Iris pigment epithelial cell (primary cell): ENCODE measurements at places on chromosomes 12 and 14.

- peak; percentile 74 for DNase-seq
Measured at GRCh38 chr14:94009767-94010166, 12.7 kb downstream of the CCDC197 start.

GRCh38 chr14:57029620-57030253 is 219.5 kb upstream of the OTX2 start:
- no peak for DNase-seq

GRCh38 chr14:42792166-42792565 is 1185.5 kb downstream of the LRFN5 start:
- DNase-seq, result no peak

DNA sequence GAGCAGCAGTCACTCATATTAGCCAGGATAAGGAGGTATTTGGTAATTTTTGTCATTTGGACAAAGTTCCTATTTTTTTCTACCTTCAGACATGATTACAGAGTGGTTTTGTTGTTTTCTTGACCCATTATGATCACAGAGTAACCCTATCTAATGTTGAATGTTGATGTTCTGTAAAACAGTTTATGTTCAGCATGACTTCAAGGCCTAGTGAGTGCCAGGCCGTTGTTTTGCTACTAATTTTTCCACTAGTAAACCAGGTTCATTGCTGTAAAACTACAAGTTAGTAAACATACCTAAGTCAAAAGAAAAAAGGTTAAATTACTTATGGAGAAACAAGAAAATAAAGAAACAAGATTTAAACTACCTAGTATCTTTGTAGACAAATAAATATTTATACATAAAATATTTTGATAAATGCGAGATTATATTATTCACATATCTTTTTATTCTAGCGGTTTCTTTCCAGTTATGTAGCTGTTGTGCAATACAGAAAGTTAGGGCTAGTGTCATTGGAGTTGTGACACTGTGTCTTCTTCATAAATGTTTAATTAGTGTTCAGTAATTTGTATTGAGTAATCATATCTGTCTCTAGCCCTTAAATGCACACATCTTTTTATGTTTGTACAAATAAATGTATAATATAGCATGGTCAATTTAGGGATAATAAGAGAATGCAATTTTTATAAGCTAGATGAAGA is 16.5 kb downstream of the ETNK1 start:
- DNase-seq, result no peak

- DNase-seq, result peak; percentile 26
Measured at GRCh38 chr12:60123557-60123956, 527.7 kb downstream of the SLC16A7 start.

DNA sequence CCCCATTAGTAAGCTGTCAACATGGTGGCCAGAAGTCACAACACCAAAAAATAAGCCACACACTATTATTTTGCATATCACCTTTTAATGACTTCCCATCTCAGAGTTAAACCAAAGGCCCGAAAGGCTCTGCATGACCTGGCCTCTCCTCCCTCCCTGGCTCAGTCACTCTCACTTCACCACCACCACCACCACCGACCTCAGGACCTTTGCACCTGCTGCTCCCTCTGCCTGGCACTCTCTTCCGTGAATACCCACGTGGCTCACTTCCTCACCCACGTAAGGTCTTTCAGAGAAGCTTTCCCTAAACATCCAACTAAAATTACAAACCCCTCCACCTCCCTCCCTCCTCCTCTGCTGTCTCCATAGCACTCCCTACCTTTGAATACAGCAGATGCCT is 134.3 kb downstream of the RIMBP2 start:
- DNase-seq, result no peak

GRCh38 chr14:89432226-89432625 is 15.2 kb upstream of the FOXN3 start:
- DNase-seq, result no peak

DNA sequence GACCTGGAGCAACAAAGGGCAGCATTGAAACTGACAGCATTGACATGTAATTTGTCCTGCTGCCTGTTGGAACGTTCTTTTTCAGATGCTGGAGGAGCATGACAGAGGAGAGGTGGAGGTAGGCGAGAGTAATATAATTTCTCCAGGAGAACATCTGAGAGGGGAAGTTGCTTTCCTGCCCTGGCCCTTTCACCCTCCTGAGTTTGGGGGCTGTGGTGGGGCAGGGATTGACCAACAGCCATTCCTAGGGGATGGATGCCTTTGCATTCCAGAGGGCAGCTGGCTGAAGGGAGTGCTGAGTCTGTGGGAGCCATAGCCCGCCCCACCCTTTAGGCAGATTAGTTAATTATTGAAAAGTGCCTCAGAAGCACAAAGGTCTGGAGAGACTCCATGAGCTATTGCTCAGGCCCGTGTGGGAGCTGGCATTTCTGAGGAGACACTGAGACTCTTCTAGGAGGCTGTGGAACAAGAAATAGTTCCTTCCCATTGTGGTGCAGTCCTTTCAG is 73.5 kb downstream of the ARF6 start:
- no peak for DNase-seq

GRCh38 chr14:74190927-74191575 is 48.2 kb upstream of the VSX2 start:
- DNase-seq, result no peak

- no peak for DNase-seq
Measured at GRCh38 chr12:130829391-130830245, 9.4 kb downstream of the STX2 start.

DNA sequence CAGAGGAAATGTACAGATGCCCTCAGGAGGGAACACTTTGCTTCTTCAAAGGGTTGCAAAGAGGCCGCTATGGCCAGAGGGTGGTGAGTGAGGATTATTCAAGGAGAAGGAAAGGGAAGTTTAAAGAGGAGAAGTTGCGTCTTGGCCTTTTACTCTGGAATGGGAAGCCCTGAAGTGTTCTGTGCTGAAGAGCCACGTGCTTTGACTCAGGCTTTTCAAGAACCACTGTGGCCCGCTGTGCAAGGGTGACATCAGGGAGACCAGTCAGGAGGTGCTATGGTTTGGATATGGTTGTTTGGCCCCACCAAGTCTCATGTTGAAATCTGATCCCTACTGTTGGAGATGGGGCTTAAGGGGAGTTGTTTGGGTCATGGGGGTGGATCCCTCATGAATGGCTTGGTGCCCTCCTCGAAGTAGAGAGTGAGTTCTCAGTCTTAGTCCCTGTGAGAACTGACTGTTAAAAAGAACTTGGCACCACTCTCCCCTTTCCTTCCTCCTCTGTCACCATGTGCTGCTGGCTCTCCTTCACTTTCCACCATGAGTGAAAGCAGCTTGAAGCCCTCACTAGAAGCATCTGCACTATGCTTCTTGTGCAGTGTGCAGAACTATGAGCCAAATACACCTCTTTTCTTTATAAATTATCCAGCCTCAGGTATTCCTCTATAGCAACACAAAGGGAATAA is 66.1 kb upstream of the DUSP6 start:
- DNase-seq, result no peak

DNA sequence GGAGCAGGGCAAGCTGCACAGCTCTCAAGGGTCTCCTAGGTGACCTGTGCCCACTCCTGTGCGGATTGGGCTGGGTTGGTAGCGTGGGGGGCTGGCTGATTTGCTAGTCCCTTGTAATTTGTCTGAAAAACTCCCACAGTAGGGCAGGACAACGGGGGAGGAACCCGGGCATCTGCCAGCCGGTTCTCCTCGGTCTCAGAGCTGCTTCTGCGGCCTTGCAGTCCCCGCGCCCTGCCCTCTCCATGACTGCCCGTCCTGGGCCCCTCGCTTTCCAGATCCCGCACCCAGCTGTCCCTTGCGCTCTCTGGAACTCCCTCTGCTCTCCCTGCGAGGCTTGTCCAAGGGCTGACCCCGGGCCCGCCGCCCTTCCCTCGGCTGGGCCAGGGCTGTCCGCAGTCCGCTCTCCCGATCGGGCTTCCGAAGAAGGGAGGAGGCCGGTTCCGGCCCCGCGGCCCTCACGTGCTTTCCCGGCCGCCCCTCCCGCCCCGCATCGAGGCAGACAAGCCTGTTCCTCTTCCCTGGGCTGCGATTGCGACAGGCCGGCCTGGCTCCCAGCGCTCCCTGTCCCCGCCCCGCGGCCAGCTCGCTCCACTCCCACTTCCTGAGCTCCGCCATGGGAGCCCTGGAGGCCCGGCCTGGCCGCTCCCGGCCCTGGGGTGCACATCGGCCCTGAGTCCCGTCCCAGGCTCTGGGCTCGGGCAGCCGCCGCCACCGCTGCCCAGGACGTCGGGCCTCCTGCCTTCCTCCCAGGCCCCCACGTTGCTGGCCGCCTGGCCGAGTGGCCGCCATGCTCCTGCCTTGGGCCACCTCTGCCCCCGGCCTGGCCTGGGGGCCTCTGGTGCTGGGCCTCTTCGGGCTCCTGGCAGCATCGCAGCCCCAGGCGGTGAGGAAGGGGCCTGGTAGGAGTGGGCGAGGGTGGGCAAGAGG is at the start of gene LTBR:
Gene LTBR (plus strand): TSS at position 591 of the 927 bp plus-strand sequence. CDS start 197 bp downstream, at position 788.
- peak; percentile 94 for DNase-seq

GRCh38 chr12:1740161-1740948 is 49.5 kb downstream of the ADIPOR2 start:
- no peak for DNase-seq

DNA sequence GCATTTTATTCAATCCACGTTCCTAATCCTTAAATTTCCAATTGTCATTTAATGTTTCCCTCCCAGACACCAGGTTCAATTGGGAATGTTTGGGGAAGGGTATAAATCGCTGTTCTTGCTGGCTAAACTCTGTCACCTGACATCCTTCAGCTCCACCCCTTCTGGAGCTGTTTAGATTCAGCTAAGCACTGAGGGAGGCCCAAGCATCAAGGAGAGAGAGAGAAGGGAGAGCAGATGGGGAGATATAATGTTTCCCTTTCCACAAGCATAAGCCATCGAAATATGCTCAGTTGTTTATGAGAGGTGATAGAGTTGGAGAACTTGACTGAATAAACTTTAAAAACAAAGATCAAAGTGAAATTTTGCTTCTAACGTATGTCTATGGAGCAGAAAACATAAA is 1.8 kb downstream of the ABCC9 start:
- DNase-seq, result no peak

- DNase-seq, result no peak
Measured at GRCh38 chr12:11882301-11883019, 188.3 kb upstream of the BCL2L14 start.

DNA sequence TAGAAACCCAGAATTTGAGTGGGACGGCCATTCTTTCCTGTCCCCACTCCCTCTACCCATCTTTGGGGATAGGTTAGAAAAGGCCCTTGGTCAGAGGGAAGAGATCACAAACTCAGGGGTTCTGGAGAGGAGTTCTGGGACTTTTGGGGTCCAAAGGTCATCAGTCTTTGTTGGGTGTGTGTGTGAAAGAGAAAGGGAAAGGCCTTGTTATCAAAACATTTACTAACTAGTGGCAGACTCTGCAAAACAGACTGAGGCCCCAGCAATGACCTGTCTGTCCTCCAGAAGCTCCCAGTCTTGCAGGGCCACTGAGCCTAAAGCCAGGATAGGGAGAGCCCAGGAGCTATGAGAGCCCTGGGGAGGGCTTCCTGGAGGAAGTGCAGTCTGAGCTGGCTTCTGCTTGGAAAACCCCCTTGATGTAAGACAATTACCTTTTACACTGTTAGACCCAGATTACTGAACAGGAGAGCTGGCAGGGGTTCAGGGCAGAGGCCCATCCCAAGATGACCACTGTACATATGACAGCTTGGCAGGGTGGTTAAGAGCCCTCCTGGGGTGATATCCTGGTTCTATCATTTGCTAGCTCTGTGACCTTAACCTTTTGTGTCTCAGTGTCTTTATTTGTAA is 429.1 kb upstream of the CCDC196 start:
- no peak for DNase-seq

DNA sequence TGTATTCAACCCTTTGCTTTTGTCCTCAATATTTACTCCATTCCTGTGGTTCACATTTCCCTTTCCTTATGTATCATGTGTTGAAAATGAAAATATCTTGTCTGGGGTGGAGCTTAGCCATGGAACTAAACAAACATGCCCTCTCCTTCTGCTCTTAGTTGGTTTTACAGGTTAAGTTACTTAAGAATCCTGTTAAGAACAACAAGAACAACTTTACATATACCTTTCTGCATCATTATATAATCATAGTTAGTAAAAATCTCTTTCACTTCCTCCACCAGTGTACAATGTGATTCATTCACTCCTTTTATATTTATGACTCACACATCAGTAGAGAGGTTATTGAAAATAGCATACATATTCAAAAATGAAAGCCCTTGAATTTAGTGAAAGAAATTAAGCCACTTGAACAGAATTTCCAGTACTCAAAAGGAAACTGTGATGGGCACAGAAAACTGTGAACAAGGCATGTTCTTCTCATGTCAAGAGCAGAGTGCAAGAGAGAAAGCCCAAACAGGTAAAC is 307.7 kb downstream of the CCDC91 start:
- DNase-seq, result peak; percentile 65

GRCh38 chr12:54879579-54879978 is 25.3 kb downstream of the MUCL1 start:
- peak; percentile 11 for DNase-seq

GRCh38 chr12:24015833-24016160 is 66.3 kb upstream of the SOX5 start:
- no peak for DNase-seq

GRCh38 chr14:38605193-38606114 is 349.6 kb upstream of the CLEC14A start:
- no peak for DNase-seq

- no peak for DNase-seq
Measured at GRCh38 chr14:48582938-48583337, 907.5 kb upstream of the MDGA2 start.

GRCh38 chr14:92472860-92473259 is 40.7 kb upstream of the RIN3 start:
- no peak for DNase-seq

GRCh38 chr14:91211017-91211416 is 33.5 kb downstream of the GPR68 start:
- DNase-seq, result no peak

DNA sequence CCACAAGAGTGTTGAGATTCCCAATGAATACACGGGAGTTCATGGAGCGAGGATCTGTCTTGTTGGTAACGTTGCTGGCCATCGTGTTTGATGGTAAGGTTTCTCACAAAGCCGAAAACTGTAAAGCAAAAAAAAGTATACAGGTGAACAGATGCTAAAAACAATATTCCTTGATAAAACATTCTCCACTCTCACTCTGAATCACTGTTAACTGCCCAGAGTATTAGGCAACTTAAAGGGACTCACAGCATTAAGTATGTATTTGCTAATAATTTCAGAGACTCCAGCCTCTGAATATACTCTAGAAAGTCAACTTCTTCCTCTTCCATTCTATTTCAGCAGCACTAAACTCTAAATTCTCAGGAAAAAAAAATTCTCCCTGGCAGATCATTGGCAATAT is 35.1 kb downstream of the HNRNPC start:
- no peak for DNase-seq

GRCh38 chr12:103832048-103832997 is 8.7 kb downstream of the NT5DC3 start:
- DNase-seq, result no peak

DNA sequence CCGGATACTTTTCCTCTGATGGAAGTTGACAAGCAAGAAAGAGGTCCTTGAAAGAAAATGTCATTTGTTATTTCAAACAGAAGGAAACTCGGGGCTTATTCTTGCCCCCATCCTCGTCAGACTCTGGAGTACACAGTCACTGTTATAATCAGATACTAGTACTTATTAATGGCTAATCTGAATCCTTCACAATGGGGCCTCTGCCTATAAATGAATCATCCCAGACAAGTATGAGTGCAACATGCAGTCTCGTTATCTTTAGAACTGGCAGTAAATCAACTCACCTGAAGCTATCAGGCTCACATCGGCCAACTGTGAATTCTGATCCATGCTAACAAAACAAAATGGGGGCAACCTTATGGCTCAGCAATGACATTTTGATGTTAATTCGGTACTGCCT is 216.7 kb downstream of the GRIN2B start:
- no peak for DNase-seq
